CD4-positive, alpha-beta T cell treated with Interleukin-15 for 4 hours (primary cell): ENCODE measurements at places on chromosomes 11 and 22.
A peak's percentile ranks its signal among the peaks of the same experiment; 100 is the strongest.

DNA sequence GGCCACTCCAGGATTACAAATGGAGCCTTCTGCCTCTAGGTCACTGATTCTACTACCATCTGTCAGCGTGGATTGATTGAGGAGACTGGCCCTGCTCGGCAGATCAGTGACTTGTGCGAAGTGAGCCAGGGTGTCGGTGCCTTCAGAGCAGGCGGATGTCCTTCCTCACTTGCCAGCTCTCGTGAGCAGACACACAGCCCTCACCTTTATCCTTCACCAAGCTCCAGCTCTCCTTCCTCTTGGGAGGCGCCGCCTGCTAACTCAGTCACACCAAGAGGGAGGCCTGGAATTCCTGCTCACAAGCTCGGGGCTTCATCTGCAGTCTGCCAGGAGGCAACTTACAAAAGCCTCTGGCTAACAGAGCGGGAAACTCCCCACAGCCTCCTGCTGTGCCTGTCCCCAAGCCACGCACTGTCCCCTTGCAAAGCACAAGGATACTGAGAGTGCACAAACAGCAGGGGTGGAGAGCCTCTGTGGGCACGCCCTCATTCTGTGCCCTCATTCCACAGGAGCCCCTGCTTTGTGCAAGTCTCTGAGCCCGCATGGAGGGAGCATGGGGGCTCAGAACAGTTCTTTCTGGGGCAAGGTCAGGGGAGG lies 3.5 kb upstream of the TCF20 start:
- DNase-seq: no peak

DNA sequence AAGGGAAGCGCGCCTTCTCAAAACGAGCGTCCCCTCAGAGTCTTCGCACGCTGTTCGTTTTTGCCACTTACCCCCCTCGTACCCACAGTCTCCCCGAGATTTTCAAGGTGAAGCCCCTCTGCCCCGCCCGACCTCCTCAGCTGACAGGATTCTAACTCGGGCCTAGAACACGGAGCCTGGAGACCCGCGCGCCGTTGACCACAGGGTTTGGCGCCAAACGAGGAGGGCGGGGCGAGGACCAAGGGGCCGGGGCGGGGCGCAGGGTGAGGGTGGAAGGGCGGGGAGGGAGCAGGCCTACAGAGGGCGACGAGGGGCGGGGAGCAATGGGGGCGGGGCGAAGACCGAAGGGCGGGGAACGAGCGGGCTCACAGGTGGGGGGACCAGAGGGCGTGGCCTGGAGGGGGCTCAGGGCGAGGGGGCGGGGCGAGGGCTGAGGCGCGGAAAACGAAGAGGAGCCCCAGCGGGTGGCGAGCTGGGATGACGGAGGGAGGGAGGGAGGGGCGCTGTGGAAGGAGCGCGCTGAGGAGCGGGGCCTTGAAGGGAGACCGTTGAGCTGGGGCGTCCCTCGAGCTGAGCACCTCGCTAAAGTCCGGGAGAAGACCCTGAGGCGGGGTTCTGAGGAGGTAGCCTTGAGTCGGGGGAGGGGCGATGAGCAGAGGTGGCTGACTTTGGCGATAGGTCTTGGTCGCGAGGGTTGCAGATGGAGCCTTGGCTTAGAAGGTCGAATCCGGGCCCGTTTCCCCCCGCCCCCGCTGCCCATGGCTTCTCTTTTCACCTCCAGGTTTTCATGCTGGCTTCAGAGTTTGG lies at the start of gene DMC1:
Gene DMC1, minus strand, starts transcription at position 212 of the 807 bp plus-strand sequence. CDS start 1,927 bp downstream, outside the sequence.
- DNase-seq: peak; percentile 96

DNA sequence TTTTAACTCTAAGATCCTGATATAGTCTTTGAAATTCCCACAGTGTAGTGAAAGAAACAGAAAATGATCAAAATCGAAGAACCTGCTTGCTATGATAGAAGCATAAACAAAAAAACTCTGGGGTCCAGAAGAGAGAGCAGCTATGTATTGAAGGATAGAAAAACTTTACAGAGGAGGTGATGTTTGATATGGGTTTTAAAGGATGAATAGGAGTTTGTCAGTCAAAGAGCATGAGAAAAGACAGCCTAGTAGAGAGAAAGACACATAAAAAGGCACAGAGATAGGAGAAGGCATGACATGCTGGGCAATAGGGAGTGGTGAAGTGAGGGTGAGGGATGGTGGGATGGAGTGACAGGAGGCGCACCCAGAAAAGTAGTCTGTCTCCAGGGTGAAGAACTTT lies 168.0 kb downstream of the INSC start:
- DNase-seq: no peak

DNA sequence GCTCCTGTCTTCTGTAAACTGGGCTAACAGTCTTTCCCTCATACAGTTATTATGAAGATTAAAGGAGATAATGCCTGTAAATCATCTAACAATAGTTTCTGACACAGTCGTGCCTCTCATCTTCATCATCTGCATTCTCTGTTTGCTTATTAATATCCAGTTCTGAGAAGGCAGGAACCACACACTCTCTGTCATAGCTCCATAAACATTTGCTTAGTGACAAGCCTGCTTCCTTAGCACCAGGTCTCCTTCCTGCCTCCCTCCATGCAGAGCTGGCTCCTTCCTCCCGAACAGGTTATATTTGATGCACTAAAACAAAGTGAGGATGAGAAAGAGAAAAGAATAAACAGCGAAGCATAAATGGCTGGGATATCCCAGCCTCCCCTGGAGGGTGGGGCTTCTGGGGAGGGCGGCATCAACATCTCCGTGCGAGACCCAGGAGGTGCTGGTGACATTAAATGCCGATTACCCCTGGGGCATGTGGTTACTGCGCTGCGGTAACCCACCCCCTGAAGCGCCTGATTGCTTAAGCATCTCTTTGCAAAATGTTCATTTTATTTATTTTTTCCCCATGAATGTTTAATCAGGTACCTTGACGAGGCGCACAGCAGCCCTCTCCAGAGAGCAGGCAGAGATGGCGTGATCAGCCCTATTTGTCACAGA lies 404.9 kb downstream of the NXPE2 start:
- no peak for DNase-seq

DNA sequence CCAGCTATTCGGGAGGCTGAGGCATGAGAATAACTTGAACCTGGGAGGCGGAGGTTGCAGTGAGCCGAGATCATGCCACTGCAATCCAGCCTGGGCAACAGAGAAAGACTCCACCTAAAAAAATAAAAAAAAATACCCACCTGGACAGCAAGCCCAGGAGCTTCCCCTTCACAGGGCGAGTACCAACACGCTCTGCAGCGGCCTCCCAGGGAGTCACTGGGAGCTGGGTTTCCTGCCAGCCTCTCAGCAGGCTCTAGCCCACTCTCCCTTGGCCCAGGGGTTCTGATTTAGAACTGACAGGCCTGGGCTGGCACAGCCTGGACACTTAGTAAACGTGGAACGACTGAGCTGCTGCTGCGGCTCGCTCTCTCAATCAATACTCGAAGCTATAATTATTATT lies 2.0 kb upstream of the CABP7 start:
- no peak for DNase-seq

GRCh38 chr11:95570845-95571244 lies 218.7 kb downstream of the FAM76B start:
- no peak for DNase-seq

DNA sequence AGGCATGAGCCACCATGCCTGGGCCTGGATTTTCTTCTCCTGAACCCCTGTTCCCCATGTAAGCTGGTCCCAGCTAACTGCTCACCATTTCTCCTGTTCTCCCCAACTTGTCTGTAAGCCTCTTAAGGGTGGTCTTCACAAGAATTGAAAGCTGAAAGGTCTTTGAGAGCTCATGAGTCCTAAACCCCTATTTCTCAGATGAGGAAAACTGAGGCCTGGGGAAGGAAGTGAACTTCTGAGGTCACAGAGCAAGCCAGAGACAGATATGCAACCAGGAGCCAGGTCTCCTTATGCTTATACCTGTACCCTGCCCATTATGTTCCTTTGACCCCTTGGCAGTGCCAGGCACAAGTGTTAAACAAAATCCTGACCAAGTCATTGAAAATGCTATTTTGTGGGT lies 16.3 kb downstream of the NPTXR start:
- no peak for DNase-seq

- DNase-seq: no peak
These were observed 1.8 kb upstream of the VPS37C start for GRCh38 chr11:61163021-61163420.

- no peak for DNase-seq
These were observed 4.8 kb upstream of the XKR3 start for GRCh38 chr22:16829985-16830384.

GRCh38 chr11:77402218-77402556 lies 71.7 kb downstream of the PAK1 start:
- DNase-seq: no peak

DNA sequence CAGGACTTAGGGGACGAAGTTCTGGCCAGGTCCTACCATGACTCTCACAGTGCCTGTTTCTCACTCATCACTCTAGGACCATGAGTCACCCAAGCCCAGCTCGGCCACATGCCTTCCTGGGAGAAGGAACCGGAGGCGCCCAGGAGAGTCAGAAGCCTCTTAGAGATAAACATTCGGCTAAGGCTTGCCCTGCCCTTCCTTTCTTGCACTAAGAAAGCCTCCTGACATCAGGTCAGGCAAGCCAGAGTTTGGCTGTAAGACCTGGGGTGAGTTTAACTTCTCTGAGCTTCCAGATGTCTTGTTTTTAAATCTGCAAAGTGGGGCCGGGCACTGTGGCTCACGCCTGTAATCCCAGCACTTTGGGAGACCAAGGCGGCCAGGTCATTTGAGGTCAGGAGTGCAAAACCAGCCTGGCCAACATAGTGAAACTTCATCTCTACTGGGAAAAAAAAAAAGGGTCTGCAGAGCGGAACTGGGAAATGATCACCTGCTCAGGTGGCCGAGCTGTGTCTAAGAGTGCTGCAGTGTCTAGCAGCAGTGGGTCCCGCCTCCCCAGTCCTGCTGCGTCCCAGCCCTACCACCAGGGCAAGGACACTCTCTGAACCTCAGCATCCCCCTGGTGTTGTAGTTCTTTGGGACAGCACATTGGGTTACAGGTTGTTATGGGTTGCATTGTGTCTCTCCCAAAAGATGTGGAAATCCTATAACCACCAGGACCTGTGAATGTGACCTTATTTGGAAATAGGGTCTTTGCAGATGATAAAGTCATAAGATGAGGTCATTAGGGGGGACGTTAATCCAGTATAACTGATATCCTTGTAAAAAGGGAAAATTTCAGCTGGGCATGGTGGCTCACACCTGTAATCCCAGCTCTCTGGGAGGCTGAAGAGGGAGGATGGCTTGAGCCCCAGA lies 1.8 kb upstream of the CARS1 start:
- no peak for DNase-seq

DNA sequence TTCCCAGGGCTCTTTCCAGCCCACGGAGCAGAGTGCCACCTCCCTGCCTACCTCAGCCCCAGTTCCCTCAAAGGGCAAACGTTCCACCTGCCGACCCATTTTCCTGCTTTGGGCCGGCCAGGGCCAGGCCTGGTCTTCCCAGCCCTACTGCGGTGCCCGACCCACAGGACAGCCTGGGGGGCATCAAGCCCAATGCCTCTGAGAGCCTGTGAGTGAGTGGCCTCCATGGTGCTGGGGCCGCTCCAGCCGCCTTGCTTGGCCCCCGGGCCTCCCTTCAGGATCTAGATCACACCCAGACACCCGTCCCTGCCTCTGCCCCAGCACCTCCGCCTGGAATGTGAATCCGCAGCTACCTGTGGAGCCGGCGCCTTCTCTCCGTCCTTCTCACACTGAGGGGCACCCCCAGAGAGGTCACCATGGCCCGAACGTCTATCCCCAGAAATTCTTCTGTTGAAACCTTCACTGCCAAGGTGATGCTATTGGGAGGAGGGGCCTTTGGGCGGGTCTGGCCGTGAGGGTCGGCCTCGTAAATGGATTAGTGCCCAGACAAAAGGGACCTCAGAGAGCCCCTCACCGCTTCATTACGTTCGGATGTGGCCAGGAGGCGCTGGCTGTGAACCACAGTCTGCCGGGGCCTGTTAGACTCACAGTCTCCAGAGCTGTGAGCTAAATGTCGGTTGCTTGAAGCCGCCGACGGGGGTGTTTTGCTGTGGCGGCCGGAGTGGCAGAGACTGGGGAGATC lies 36.2 kb upstream of the BRSK2 start:
- DNase-seq: no peak

GRCh38 chr11:2702771-2703362 lies 3.1 kb upstream of the KCNQ1OT1 start:
- no peak for DNase-seq

DNA sequence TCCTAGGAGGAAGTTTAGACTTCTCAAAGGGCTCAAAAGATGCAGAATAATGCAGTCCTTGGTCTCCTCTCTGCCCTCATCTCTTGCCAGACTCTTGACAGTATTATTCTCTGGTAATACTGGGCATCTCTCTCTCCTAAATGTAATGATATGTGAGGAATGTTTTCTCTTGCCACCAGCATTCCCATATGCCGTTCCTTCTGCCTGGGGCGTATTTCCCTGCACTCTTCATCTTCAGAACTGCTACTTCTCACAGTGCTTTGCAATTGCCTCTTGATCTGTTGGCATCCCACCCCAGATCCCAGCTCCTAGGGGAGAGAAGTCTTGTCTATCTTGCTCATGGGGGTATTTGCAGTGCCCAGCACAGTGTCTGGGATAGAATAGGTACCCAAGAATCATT lies 107.4 kb downstream of the RASSF10 start:
- no peak for DNase-seq

GRCh38 chr11:102465696-102466095 lies 13.1 kb upstream of the TMEM123 start:
- DNase-seq: no peak

DNA sequence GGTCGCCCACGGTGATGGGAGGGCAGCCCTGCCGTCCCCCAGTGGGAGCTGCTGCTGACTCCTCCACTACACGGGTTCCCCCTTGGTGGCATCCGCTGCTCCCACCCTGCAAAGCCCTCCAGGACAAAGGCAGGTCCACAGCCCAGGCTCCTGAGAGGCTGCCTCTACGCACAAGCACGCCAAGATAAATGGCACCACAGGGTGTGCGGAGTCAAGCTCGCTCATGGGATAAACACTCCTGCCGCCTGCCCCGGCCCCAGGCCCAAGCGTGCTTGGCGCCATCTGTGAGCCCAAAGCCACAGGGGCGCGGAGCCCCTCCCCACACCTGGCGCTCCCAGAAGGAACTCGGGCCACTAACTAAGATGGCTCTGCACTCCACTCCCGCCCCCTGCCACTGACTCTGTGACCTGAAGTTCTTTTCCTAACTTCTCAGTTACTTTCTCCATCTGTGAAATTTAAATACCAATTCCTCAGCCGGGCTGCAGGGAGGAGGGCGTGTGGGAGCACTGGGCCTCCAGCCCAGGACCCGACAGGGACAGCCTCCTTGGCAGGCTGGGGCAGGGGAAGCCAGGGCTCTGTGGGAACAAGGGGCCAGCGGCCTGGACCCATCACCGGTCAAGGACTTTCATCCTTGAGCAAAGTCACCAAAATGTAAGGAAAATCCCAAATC lies 14.9 kb downstream of the EHD1 start:
- DNase-seq: no peak

- no peak for DNase-seq
These were observed 254.6 kb upstream of the LRRC4C start for GRCh38 chr11:41714101-41714500.

GRCh38 chr11:128653801-128654231 lies 40.1 kb upstream of the FLI1 start:
- DNase-seq: no peak

DNA sequence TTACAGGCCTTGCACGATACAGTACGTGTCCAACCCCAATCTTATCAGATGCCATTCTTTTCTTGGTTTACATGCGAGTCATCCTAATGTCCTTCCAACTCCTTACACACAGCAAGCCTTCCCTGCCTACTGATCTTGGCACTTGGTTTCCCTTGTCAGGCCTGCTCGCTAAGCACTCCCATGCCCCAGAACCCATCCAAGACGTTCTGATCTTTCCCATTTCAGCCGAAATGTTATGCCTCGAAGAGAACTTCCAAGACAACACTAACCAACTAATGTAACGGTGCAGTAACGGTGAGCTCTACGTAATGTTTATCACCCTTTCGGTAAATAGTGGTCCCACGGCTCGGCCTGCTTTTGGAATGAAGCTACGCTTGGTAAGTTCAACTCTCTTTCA lies 521 bp downstream of the PES1 start:
- DNase-seq: no peak
